ENCODE measurements at places on chromosomes 16 and 17. TPM values are rescaled to one million over a fixed set of nuclear protein-coding genes. Genes with fewer than 3 reads are reported as not detected.
A peak's percentile ranks its signal among the peaks of the same experiment; 100 is the strongest.

GRCh38 chr16:23670137-23670776 is 8.4 kb upstream of the PLK1 start:
- H3K4me3 ChIP-seq, result no peak overlapping the region
- peaks cover 20% of the 10 kb centered on the region for H3K4me1 ChIP-seq
- DNase-seq, result peak; percentile 84
- H3K27me3 ChIP-seq, result no peaks in the 10 kb centered on the region

GRCh38 chr16:84294531-84295142 is at the start of gene WFDC1:
TSS of gene WFDC1 (plus strand) at chr16:84294878. CDS start at chr16:84294972, 94 bp downstream.
- H3K36me3 ChIP-seq, result no peaks in the 10 kb centered on the region
- H3K27me3 ChIP-seq, result peaks cover 39% of the 10 kb centered on the region
- H3K4me1 ChIP-seq, result peaks cover 7% of the 10 kb centered on the region
- H3K27ac ChIP-seq, result no peak within 1 kb of the TSS
- DNase-seq, result no peak
- H3K4me3 ChIP-seq, result no peak within 1 kb of the TSS

The EPOP gene
- total RNA-seq, result 31.8 TPM

GRCh38 chr16:69917311-69917710 is 33.8 kb upstream of the CLEC18A start:
- H3K4me1 ChIP-seq, result no peaks in the 10 kb centered on the region
- peaks cover 8% of the 10 kb centered on the region for H3K36me3 ChIP-seq
- no peak overlapping the region for H3K27ac ChIP-seq
- H3K27me3 ChIP-seq, result no peaks in the 10 kb centered on the region
- DNase-seq, result no peak
- H3K4me3 ChIP-seq, result no peak overlapping the region

The DPEP2 gene
- 3.8 TPM for total RNA-seq

DNA sequence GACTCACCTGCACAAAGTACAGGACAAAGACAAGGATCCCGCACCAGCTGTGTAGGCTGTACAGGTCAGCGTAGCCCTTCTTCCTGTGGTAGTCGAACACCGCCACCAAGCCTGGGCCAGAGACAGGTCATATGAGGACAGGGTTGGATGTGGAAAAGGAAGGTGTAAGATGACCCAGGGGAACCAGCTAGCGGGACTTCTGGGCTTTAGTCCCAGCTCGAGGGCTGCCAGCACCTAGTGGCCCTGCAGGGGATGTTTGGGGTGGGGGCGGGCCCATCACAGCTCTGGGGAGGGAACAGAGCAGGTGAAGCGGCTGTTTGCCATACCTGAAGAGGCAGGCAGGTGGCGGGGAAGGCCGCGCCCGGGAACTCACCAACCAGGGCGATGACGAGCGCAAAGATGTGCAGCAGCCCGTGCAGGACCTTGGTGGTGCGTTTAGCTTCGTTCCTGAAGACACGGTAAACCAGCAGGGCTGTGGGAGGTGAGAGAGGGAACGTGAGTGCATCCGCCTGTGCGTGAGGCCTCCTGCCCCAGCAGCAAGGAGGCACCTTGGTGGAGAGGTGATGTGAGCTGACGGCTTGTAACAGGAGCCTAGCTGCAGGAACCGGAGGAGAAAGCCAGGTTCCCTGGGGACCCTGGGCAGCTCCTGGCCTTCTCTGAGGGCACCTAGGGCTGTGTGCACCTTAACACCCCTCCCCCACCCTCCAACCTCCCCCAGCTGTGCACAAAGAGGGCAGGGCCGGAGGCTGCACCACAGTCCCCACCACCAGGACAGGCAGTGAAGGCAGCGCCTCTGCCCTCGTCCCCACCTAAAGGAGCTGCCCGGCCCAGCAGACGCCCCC is 10.2 kb downstream of the CYB561 start:
- no peak overlapping the region for H3K27ac ChIP-seq
- H3K36me3 ChIP-seq, result no peaks in the 10 kb centered on the region
- H3K4me3 ChIP-seq, result no peak overlapping the region

- H3K27me3 ChIP-seq, result peaks cover 51% of the 10 kb centered on the region
- DNase-seq, result no peak
- H3K4me3 ChIP-seq, result no peak overlapping the region
- H3K36me3 ChIP-seq, result no peaks in the 10 kb centered on the region
- no peak overlapping the region for H3K27ac ChIP-seq
- H3K4me1 ChIP-seq, result no peaks in the 10 kb centered on the region
Measured at GRCh38 chr17:55726440-55726839, 3.8 kb upstream of the TMEM100 start.

DNA sequence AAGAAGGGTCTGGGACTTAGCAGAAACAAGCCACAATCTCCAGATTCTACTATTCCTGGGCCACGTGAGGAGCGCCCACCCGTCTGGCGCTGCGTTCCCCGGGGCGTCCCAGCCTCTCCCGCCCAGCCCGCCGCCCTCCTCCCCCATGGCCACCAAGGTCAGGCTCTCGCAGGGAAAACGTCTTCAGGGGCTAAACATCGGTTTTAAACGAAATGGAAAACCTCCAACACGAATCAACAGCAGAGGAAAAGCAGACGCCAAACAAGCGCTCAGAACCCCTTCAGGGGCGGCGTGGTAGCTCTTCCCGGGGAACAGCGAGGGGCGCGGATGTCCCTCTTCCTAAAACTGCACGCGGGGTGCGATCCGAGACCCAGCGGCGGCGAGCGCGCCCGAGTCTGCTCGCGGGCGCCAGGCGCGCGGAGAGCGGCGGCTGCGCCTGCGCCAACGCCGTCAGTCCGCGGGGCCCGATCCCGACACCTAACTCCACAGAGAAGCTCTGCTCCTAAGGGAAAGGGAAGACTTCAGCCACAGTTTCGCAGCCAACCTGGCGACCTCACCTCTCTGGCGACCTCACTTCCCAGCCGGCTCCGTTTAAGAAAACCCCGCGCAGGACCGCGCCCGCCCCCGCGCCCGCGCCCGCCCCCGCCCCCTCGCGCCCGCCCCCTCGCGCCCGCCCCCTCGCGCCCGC is 505 bp upstream of the COG1 start:
- peak overlapping the region; percentile 97 for H3K27ac ChIP-seq
- peaks cover 15% of the 10 kb centered on the region for H3K36me3 ChIP-seq
- H3K4me1 ChIP-seq, result peaks cover 18% of the 10 kb centered on the region
- H3K4me3 ChIP-seq, result peak overlapping the region; percentile 91
- DNase-seq, result peak; percentile 82

GRCh38 chr17:44197980-44198720 is 1.5 kb downstream of the ATXN7L3 start:
- H3K36me3 ChIP-seq, result peaks cover 19% of the 10 kb centered on the region
- peak; percentile 66 for DNase-seq

DNA sequence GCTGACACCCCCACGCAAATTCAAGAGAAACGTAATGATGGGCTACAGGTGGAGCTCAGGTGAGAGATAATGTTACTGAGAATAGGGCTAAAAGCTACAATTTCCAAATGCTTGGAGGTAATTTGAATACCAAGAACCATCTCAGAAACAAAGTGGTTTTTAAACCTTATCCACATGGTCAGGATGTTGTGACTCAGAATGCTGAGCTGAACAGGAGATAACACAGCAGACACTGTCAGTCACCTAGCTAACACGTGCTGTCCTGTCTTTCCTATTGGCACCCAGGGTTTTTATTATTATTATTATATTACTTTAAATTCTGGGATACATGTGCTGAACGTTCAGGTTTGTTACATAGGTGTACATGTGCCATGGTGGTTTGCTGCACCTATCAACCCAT is 233.0 kb upstream of the MAF start:
- H3K4me3 ChIP-seq, result no peak overlapping the region
- DNase-seq, result no peak

DNA sequence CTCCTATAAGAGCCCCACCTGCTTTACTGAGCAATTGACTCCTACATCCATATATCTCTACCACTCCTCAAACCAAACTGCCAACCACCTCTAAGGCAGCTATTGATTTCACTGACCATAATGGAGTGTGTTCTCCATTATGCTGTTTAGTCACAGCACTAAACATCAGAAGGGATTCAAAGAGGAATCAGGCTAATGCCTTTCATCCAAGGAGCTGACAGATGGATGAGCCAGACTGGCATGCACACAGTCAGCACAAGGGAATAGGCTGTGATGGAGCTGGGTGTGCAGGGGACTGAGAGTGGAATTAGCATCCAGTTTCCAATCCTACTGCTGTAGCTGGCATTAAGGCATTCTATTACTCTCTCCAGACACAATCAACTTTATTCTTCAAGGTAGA is 88.7 kb upstream of the CCL2 start:
- no peak overlapping the region for H3K4me3 ChIP-seq
- H3K36me3 ChIP-seq, result no peaks in the 10 kb centered on the region
- H3K27ac ChIP-seq, result no peak overlapping the region
- DNase-seq, result no peak

DNA sequence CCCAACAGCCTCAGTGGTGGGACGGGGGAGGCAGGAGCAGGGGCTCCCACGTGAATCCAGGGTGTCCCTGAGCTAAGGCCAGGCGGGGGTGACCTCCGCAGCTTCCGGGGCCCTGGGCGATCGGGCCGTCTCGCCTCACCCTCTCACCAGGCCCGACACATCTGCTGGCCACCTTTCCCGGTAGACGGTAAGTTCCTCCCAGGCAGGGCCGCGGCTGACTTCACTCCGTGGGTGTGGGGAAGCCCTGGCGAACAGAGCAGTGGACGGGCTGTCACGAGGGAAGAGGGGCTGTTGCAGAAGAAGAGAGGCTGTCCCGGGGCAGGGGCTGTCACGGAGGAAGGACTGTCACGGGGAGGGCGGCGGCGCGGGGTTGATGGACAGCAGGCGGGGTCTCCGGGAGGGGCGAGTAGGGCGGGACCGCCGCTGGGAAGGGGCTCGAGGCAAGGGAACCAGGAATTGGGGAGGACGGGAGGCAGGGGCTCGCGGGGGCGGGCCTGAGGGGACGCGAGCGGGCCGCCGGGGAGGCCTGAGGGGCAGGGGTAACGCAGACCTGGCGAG is 498 bp downstream of the PKMYT1 start:
- H3K4me3 ChIP-seq, result peak overlapping the region; percentile 87
- H3K27me3 ChIP-seq, result peaks cover 2% of the 10 kb centered on the region
- H3K27ac ChIP-seq, result peak overlapping the region; percentile 74
- peak; percentile 55 for DNase-seq
- peaks cover 6% of the 10 kb centered on the region for H3K4me1 ChIP-seq

DNA sequence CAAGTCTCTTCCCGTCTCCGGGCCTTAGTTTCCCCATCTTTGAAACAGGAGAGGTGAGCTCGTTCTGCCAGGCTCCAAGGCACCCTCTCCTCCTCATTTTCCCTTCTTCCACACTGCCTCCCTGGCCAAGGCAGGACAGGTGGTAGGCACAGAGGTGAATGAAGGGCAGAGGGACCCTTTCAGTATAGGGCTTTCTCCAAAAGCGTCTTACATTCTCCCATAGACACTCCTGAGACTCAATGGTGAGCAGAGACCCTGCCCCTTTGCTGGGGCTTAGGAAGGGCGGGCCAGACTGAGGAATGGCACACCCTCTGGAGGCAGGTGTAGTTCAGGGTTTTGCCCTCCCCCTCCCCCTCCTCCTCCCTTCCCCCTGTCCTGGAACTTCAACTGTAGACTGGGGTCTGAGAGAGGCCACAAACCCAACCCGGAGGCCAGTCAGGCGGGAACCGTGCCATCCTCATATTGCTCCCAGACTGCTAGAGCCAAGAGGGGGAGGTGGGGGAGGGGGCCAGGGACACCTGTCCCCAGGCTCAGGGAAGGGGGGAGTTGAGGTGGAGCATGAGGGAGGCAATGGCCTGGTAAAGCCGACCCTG is 1.9 kb downstream of the PLEKHH3 start:
- DNase-seq, result no peak
- H3K27me3 ChIP-seq, result peaks cover 26% of the 10 kb centered on the region
- no peaks in the 10 kb centered on the region for H3K36me3 ChIP-seq
- no peak overlapping the region for H3K4me3 ChIP-seq
- H3K4me1 ChIP-seq, result peaks cover 47% of the 10 kb centered on the region

DNA sequence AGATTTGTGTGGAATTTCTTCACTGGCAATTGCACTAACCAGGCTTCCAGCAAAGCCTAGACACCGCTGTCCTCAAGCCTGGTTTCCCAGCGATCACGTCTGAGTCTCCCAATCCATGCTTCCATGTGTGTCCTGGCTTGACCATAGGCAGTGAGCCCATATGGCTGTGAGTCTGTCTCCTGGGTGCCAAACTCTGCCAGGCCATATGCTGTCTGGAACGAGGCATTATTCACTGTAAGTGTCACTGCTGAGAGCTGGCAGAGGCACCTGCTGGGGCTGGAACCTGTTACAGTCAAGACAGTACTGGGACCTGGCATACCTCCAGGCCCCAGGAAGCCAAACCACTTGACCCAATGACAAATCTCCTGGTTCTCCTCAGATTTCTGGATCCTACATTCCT is 60.4 kb downstream of the HS3ST2 start:
- H3K4me1 ChIP-seq, result no peaks in the 10 kb centered on the region
- no peaks in the 10 kb centered on the region for H3K36me3 ChIP-seq
- peaks cover 16% of the 10 kb centered on the region for H3K27me3 ChIP-seq
- H3K4me3 ChIP-seq, result no peak overlapping the region

The DHX58 gene
- total RNA-seq, result 31.1 TPM

The CLEC3A gene
- total RNA-seq, result not detected

- peaks cover 94% of the 10 kb centered on the region for H3K4me1 ChIP-seq
- H3K36me3 ChIP-seq, result peaks cover 26% of the 10 kb centered on the region
- no peaks in the 10 kb centered on the region for H3K27me3 ChIP-seq
- H3K27ac ChIP-seq, result peak overlapping the region; percentile 97
Measured at GRCh38 chr16:84599521-84600202, 18.2 kb downstream of the COTL1 start.

- peaks cover 5% of the 10 kb centered on the region for H3K27me3 ChIP-seq
- peak overlapping the region; percentile 75 for H3K27ac ChIP-seq
- H3K4me1 ChIP-seq, result peaks cover 18% of the 10 kb centered on the region
- peaks cover 2% of the 10 kb centered on the region for H3K36me3 ChIP-seq
Measured at GRCh38 chr17:31008374-31009041, 37.7 kb downstream of the RNF135 start.

DNA sequence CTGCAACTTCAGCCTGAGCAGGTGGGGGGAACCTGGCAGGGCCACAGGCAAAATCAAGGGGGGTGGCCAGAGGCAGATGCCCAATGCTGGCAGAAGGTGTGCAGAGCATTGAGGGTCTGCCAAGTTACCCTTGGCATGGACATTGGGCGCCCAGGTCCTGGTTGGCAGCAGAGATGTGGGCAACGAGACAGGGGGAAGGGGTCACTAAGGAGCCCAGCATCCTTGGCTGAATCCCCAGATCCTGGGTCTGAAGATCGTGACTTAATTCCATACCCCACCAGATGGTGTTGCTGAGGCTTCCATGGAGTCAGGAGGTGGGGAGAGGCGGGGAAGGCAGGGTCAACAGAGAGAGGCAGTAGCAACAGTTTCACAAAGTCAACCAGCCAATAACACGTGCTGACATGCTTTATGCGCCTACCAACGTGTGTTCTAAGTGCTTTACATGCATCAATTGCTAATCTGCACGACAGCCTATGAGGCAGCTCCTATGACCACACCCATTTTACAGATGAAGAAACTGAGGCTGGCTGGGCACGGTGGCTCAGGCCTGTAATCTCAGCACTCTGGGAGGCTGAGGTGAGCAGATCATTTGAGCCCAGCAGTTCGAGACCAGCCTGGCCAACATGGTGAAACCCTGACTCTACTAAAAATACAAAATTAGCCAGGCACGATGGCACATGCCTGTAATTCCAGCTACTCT is 83.3 kb downstream of the GSG1L start:
- no peaks in the 10 kb centered on the region for H3K4me1 ChIP-seq
- DNase-seq, result no peak
- no peak overlapping the region for H3K4me3 ChIP-seq
- no peak overlapping the region for H3K27ac ChIP-seq

GRCh38 chr17:39676198-39676819 is 8.1 kb downstream of the PNMT start:
- H3K27me3 ChIP-seq, result no peaks in the 10 kb centered on the region
- no peak overlapping the region for H3K4me3 ChIP-seq

All from activated CD4-positive, alpha-beta T cell treated with anti-CD3 and anti-CD28 coated beads for 36 hours (primary cell).